Left ventricle myocardium inferior (tissue), 1 donor: ENCODE measurements at places on chromosomes 4 and X.
A peak's percentile ranks its signal among the peaks of the same experiment; 100 is the strongest.

GRCh38 chrX:53239474-53239873, 14.5 kb upstream of the KDM5C start:
- peaks cover 8% of the 10 kb centered on the region for H3K36me3 ChIP-seq
- H3K27ac ChIP-seq = no peak overlapping the region
- no peaks in the 10 kb centered on the region for H3K4me1 ChIP-seq
- H3K4me3 ChIP-seq = no peak overlapping the region

- H3K36me3 ChIP-seq = no peaks in the 10 kb centered on the region
- no peak for DNase-seq
- no peaks in the 10 kb centered on the region for H3K4me1 ChIP-seq
- no peak overlapping the region for H3K4me3 ChIP-seq
Observed at GRCh38 chr4:93761286-93761685, 67.3 kb upstream of the ATOH1 start.

DNA sequence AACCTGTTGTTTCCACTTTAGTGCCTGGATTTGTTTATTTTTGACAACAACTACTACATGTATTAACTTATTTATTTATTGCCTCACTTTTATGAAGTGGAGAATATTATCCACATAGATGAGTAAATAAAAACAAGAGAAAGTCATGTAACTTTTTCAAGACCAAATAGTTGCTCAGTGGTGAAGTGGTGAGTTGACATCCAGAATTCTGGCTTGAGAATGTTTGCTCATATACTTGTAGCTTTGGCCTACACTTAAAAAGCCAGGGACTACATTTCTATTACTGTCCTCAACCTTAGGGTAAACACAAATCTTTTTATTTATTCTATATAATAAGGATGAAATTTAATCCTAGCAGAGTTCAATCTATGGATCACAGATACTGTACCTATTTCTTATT, 47.7 kb upstream of the GALNTL6 start:
- no peaks in the 10 kb centered on the region for H3K36me3 ChIP-seq
- H3K4me3 ChIP-seq = no peak overlapping the region
- no peak overlapping the region for H3K27ac ChIP-seq
- no peak for DNase-seq

DNA sequence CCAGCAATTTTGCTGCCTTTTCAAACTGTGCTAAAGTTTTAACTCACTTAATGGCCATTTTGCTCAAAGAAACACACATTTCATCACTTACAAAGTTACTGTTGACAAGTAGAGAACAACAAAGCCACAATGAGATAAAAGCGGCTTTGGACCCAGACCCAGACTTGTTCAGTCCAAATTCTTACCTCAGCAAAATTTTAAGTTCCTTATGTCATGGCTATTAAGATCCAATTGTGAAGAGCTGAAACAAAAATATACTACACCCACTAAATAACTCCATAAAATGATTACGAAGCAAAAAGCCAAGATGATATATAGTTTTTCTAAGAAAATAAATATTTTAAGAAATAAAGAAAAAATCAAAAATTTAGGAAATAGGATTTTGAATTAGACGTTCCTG, 137.0 kb upstream of the INPP4B start:
- no peaks in the 10 kb centered on the region for H3K27me3 ChIP-seq
- no peaks in the 10 kb centered on the region for H3K36me3 ChIP-seq
- DNase-seq = no peak
- no peak overlapping the region for H3K27ac ChIP-seq
- no peak overlapping the region for H3K4me3 ChIP-seq
- H3K4me1 ChIP-seq = peaks cover 3% of the 10 kb centered on the region

- no peaks in the 10 kb centered on the region for H3K4me1 ChIP-seq
- no peak for DNase-seq
- H3K27ac ChIP-seq = no peak overlapping the region
- H3K36me3 ChIP-seq = no peaks in the 10 kb centered on the region
Observed at GRCh38 chr4:93658443-93658842, 170.1 kb upstream of the ATOH1 start.

GRCh38 chr4:165403637-165404036, 24.8 kb downstream of the CPE start:
- no peaks in the 10 kb centered on the region for H3K36me3 ChIP-seq
- no peaks in the 10 kb centered on the region for H3K4me1 ChIP-seq
- H3K27ac ChIP-seq = no peak overlapping the region
- no peak for DNase-seq
- no peaks in the 10 kb centered on the region for H3K27me3 ChIP-seq

GRCh38 chrX:54085666-54086065, 41.4 kb upstream of the PHF8 start:
- H3K4me1 ChIP-seq = no peaks in the 10 kb centered on the region
- DNase-seq = no peak
- H3K27ac ChIP-seq = no peak overlapping the region
- H3K4me3 ChIP-seq = no peak overlapping the region

DNA sequence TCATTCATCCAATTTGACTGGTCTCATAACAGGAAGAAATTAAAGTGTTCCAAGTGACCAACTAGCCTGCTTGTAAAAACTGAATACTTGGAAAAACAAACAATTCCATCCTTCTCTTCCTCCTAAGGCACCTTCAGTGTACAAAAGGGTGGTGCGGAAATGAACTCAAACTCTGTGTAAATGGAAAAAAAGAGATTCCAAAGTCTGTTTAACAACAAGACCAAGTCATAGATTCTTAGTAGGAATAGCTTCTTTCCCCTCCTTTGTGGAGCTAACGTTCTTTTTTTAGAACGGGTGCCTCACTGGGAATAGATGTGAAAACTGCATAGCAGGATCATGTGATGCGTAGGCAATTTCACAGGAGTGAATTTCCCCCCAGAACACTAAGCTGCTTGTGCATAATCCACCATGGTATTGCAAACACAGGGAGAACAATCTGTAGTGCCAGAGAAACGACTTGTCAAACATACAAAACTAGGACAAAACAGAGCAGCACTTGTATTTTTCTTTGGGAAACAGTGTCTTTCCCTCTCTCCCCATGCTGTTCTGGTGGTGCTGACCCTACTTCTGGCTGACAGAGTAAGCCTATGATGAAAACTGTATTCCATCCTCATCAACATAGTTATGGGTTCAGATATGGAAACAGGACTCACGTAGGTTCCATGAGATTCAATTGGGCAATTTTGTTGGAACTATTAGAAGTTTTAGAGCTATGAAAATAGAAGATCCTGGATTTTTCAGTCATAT, 13.2 kb upstream of the SOD3 start:
- no peaks in the 10 kb centered on the region for H3K27me3 ChIP-seq
- peak overlapping the region; percentile 42 for H3K27ac ChIP-seq
- H3K36me3 ChIP-seq = no peaks in the 10 kb centered on the region

GRCh38 chr4:1333256-1333655, 13.8 kb upstream of the UVSSA start:
- no peak for DNase-seq
- H3K36me3 ChIP-seq = peaks cover 70% of the 10 kb centered on the region
- H3K27ac ChIP-seq = peak overlapping the region; percentile 19

DNA sequence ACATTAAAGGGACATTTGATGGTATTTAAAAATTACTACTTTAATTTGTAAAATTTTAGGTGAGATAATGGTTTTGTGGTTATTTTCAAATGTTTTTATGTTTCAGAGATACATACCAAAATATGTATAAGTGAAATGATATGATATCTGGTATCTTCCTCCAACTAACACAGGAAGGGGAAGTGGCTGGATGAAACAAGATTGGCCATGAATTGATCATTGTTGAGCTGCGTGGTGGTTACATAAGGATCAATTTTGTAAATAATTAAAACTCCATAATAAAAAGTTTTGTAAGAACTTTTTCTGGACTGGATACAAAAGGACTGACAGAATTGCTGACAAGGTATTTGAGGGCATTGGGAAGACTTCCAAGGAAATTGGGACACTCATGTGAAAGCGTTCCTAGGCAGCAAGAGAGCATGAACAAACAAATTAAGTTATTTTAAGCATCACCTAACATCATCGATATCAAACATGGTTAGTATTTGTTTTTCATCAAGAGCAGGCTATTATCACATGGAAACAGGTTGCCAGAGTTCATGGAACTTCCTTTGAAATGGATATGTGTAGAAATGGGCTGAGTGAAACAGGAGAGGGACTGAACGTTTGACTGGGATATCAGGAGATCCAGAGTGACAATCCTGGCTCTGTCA, 4.4 kb upstream of the PGM2 start:
- DNase-seq = no peak
- no peaks in the 10 kb centered on the region for H3K27me3 ChIP-seq
- H3K4me1 ChIP-seq = peaks cover 40% of the 10 kb centered on the region
- peak overlapping the region; percentile 55 for H3K27ac ChIP-seq

DNA sequence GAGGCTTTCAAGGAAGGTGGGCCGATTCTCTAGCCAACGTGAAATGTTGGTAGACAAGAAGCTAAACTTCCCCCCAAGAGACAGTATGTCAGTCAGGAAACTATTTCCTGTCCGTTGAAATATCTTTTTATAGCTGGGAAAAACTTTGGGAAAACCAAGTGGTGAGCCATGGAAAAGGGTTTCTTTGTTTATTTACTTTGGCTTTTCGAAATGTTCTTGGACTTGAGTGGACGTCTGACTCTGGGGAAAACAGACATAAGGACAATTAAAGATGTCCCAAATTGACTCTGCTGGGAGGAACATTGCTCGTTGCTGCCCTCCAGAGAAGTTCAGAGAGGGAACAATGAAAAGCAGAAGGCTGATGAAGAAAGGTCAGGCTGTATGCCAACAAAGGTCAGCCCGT, 295.4 kb downstream of the RAPGEF2 start:
- no peaks in the 10 kb centered on the region for H3K36me3 ChIP-seq
- H3K4me1 ChIP-seq = peaks cover 65% of the 10 kb centered on the region
- DNase-seq = no peak
- no peak overlapping the region for H3K4me3 ChIP-seq
- H3K27ac ChIP-seq = peak overlapping the region; percentile 78
- no peaks in the 10 kb centered on the region for H3K27me3 ChIP-seq

DNA sequence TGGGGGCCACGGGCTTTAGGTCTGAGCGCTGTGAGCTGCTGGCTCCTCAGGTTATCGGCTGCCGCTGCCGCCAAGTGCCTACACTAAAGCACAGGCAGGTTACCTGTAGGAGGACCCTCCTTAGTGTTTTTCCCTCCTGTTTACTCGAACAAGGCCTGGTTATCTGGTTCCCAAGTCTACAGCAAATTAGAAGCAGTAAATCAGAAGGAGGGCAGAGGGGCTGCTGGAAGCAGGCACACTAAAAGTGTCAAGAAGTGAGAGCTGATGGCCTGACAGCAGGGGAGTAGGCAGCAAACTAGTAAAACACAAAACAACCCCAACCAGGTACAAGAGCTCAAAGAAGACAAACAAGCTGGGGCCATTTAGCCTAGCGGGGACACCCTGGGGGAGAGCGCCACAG, 125.0 kb upstream of the PJA1 start:
- no peak overlapping the region for H3K4me3 ChIP-seq
- H3K4me1 ChIP-seq = peaks cover 7% of the 10 kb centered on the region
- no peak overlapping the region for H3K27ac ChIP-seq

GRCh38 chrX:70336767-70337166, 46.9 kb downstream of the KIF4A start:
- no peaks in the 10 kb centered on the region for H3K36me3 ChIP-seq
- DNase-seq = no peak
- no peak overlapping the region for H3K4me3 ChIP-seq
- H3K4me1 ChIP-seq = no peaks in the 10 kb centered on the region
